Islet precursor cell (in vitro differentiated cells): ENCODE measurements at places on chromosomes 7 and 10.

- no peak for DNase-seq
These were observed 52.6 kb downstream of the MCU start for GRCh38 chr10:72744566-72744965.

DNA sequence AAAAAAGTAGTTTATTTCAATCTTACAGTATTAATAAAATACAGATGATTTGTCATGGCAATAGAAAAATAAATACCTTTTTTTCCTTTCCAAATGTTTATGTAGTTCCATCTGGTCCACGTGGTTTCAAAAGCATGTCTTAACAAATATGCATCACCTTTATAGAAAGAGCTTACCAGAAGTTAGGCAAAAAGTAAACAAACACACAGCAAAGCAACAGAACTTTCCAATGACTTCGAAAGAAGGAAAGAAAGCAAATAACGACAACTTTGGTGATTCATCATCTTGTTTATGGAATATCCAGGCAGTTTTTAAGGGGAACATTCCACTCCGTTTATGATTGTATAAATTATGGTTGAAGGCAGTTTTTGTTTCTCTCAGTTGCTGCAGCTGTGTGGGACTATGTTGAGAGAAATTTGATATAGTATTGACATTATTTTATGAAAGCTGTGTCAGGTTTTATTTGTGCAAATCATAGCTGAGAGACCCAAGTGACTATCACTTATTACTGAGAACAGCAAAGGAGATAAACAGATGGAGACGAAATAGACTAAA is 203.1 kb downstream of the CDC14C start:
- no peak for DNase-seq

DNA sequence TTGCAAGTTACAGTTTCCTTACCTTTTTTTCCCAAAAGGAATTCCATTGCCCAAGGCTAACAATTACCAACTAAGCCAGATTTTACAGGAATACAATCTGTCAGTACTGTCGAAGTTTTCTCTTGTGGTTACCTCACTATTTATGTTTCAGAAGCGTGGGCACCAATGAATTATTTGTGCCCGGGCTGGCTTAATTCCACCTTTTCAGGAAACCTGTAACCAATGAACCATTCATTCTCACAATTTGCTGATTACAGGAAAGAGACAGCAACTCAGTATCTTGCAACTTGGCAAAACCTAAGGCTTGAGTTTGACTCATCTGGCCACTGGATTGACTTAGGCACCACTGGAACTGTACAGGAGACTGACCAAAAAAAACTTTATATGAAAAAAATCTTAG is 485.6 kb downstream of the INHBA start:
- no peak for DNase-seq

DNA sequence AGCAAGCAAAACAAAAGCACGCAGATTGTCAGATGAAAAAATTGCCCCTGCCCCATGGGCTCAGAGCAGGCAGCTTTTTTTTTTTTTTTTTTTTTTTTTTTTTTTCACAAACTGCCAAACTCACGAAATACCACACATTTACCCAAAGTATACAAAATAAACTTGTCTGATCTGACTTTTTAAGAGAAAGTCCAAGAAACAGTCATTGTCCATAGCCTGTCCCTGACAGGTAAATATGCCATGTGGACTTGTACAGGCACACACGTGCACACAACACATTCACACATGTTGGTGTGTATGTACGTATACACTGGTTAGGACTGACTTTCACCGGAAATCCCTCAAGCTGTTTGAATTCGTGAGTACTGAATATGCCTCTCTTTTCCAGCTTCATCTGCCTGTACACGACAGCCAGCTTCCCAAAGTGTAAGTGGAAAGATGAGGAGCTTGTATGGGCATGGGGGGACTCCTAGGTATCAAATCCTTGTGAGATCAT is 929 bp upstream of the HGF start:
- DNase-seq, result no peak
